ENCODE measurements at places on chromosomes 11 and 22.

DNA sequence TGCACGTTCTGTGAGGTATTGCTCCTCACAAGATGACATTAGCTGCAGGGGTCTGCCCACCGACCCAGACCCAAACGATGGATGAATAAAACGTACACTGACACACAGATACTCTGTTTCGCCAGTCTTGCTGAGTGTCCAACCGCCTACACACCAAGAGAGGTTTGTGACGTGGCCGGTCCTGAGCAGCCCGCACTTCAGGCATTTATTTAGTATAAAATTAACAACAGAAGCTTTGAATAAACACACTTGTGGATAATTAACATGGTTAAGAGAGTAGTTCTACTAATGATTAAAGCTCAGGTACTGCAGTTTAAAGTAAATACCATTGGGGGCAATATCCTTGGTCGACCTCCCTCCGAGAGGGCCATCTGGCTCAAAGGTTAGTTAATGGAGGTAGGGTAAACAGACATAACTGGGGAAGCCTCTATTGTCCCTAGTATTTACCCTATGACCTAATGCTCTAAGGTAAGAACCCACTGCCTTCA is 75.7 kb downstream of the CCDC83 start:
- no peak for DNase-seq

GRCh38 chr11:70854201-70854600 is 398.2 kb downstream of the SHANK2 start:
- DNase-seq, result no peak

GRCh38 chr11:12840871-12841660 is 166.8 kb downstream of the TEAD1 start:
- no peak for DNase-seq

GRCh38 chr22:33772745-33773144 is 147.5 kb downstream of the LARGE1 start:
- DNase-seq, result no peak

GRCh38 chr22:40368836-40369235 is 1.6 kb upstream of the SGSM3 start:
- DNase-seq, result no peak

- DNase-seq, result no peak
Measured at GRCh38 chr11:103926990-103927389, 109.5 kb upstream of the DDI1 start.

DNA sequence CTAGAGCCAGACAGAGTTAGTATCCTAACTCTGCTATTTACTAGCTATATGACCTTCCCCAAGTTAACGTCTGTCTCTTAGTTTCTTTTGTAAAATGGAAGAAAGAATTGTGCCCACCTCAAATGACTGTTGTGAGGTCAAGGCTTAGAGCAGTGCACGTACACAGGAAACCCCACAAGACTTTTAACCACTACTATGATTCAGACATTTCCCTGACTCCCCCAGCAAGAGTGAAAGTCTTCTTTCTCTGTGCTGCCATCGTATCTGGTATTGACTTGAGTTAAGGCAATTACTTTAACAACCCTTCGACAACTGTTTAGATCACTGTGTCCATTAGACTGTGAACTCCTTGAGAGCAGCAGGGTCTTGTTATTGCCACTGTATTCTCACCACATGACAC is 2.6 kb upstream of the OR52W1 start:
- no peak for DNase-seq

GRCh38 chr11:89477175-89477574 is 14.0 kb downstream of the NOX4 start:
- no peak for DNase-seq

- no peak for DNase-seq
Measured at GRCh38 chr11:35225946-35226520, 87.1 kb downstream of the CD44 start.

DNA sequence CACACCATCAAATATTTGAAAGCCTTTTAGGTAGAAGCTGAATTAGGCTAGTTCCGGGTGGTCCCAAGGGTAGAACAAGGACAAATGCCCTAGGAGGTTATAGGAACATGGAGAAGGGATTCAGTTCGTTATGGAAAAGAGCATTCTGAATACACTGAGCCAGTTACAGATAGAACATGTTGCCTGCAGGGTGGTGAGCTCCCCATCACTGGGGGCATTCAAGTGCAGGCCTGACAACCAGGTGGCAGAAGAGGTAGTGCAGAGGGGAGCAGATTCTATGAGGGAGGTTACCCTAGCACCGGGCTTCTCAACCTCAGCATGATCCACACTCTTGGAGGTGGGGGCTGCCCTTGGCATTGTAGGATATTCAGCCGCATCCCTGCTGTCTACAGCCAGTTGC is 24.2 kb downstream of the LIF start:
- DNase-seq, result no peak

DNA sequence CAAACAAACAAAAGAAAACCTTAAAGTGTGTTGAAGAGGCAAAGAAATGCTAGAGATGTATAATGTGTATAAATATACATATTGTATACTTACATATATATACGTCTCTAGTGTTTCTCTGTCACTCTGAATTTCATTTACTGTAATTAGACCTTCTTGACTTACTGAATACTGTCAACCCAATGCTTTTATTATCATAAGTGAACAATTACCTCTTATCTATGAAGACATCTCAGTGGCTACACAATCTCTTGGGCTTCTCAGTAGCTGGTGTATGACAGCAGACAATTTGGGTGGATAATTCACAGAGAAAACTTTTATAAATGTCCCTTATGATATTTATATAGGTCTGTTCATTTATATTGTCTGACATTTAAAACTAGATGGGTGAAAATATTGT is 664.1 kb upstream of the ANO3 start:
- DNase-seq, result no peak

DNA sequence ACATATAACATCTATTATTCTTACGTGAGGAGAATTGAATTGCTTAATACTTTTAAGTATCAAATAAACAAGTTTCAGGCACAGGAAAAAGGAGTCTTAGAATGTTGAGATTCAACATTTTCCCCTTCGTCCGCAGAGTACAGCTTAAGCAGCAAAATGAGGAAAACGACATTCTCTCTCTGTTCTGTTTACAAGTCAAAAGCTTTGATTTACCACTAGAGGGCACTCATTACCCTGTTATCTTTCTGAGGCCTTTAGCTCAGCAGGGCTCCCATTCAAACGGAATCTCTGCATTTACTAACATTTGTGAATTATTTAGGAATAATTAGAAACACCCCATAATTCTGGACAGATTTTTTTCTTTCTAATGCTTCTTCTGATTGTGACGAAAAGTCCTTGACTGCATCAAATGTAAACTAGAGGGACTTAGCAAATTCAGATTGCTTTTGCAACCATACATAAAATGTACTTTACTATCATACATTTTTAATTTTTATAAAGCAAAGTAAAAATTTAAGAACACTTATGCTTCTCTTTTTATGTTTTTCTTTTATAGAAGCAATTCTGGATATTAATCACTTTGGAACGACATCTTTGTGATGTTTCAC is 75.0 kb downstream of the JRKL start:
- no peak for DNase-seq

GRCh38 chr11:2363577-2364370 is 13.3 kb upstream of the CD81 start:
- no peak for DNase-seq

DNA sequence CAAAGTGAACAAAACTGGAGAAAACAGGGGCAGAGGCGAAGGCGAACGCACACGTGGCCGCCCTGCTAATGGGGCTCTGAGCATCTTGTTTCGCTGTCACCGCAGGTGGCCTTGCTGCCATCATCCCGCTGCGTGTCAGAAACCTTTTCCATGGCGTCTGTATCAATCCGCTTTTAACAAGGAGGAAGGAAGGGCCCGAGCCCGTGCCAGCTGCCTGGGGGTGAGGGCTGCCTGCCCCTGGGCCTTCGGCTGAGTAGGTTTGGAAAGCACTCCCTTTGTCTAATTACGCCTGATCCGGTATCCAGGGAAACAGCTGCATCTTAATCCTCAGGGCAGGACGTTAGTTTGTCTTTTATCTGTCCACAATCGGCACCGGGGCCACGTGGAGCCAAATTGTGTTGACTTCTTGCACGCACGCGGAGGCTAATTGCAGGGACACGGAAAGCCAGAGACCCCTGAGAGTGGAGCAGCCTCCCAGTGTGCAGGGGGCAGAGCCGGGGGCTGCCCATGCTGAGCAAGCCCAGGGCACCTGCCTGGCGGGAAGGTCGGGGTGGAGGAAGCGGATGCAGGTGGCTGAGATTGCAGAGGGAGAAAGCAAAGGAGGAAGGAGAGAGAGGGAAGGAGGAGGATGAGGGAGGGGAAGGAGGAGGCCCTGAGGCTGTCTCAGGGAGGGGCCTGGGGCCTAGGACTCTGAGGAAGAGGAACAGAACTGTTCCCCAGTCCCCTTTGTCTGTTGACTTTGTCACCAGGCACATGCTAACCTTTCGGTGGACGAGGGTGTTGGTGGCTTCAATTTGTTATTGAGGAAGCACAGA is 19.2 kb upstream of the TH start:
- no peak for DNase-seq

DNA sequence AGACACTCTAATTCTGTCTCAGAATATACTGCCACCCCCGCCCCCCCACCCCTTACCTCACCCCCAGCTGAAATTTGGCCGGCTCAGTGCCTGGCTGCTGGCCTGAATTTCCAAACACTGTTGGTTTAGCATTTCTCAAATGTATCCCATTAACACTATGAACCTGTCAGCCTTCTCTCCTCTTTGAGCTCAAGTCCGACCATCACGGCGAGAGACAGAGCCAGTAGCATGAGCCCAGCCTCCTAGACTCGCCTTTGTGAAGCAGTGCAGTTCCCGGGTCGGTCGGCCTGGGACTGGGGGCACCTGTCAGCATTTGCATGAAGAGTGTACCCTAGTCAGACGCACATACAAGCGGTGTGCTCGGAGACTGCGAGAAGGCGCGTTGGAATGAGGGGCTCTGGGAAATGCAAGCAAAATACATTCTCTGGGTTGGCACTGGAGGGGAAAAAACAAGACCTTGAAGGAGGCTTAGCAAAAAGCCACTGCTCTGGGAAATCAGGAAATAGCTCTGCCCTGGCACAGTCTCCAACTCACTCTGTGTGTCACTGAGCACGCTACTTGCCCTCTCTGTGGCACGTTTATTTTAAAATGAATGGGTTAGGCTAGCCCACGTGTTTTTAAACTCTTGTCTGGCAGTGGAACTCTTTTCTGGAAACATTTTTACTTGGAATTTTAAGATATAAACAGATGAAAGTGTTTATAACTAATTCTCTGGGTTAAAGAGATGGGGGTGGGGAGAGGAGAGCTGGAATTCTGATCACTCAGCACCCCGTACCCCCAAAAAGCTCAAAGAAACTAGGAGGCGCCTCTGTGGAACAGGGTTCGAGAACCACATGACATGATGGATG is 108.3 kb downstream of the TIMP3 start:
- no peak for DNase-seq

DNA sequence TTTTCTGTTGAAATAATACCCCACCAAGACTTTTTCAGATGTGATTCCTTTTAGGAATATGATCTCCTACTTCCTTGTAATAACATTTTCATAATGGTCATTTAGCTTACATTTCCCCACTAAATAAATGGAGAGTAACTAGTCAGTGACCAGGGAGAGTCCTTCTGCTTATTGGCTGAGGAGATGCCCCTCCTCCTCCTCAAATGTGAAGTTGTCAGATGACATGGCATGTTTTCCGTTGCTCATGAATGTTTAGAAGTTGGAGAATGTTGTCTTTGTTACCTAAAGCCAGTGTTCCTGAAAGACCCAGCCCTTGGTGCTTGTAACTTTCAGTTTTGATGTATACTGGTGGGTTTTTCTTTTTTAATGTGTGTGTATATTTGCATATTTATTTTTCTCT is 38.2 kb downstream of the CSRP3 start:
- DNase-seq, result no peak

- DNase-seq, result no peak
Measured at GRCh38 chr11:61390161-61390560, 2.2 kb upstream of the TMEM216 start.

DNA sequence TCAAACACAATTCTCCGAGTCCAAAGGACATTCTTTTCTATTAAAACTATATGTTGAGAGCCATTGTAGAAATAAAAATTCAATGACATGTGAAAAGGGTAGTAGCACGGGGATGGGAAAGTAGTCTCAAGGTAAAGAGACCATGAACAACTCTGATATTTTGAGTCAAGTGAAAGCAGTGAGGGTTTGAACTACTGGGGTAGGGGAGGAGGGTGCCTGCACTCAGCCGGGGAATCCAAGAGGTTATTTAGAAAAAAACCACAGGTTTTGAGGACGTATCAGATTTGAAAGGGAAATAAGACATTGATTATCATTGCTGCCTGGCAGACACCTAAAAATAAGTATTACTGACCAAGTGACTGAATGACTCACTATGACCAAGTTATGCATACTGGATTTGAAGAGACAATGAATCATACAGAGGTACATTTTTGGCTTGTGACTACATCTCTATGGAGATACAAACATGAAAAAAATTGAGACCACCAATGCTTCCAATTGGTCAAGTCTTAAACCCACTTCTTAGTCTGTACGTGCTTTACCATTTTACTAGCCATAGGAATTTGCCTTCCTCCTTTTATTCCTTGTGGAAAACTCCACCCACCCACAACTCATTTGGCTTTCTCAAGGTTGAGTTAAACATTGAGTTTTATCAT is 2.2 kb upstream of the OR52H1 start:
- no peak for DNase-seq

DNA sequence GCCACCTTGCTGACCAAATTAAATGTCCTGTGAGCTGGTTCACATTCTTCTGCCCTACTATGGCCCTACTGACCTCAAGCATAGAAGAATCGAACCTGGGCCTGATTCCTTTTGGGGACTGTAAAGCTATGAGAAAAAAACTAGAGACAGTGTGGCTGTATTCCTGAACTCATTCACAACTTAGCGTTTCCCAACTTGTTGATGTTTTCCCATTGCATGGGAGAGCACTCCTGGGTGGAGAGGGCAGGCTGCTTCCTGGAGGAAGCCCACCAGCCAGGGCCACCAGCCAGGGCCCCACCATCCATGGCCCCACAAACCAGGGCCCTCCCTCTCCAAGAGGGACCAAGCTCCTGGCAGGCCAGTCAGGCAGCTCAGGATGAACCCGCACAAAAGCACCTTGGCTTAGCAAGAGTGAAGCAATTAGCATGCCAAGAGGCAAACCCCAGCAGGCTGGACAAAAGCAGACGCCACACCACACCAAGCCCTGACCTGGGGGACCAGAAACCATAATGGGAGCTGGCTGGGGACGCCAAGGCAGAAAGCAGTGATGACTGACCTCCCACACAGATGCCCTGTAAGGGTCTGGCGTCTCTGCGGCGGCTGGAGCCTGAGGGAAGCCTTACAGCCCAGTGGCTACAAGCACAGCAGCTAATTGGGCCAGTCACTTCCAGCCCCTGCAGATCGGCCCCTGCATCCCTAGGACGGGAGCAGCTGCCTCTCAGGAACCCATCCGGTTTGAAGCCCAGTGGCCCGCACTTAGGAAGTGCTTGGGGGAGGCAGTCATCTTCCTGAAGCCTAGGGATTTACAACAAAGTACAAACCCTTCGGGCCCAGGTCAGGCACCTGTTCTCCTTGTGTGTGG is 2.1 kb downstream of the CERK start:
- no peak for DNase-seq
